ENCODE measurements at places on chromosomes 5 and 9. TPM values are rescaled to one million over a fixed set of nuclear protein-coding genes. Genes with fewer than 3 reads are reported as not detected.

The POC5 gene
- 14.2 TPM for total RNA-seq

The DAPK1 gene
- total RNA-seq = 1.7 TPM

The PFN3 gene
- total RNA-seq = not detected

The GIN1 gene
- 18.8 TPM for total RNA-seq

The FOXD4L5 gene
- total RNA-seq = 0.23 TPM

The BTNL3 gene
- total RNA-seq = not detected

The ANKRD34B gene
- not detected for total RNA-seq

The STKLD1 gene
- total RNA-seq = 1.0 TPM

The OR1Q1 gene
- total RNA-seq = not detected

The EIF4E1B gene
- total RNA-seq = not detected

The GZMA gene
- 37.2 TPM for total RNA-seq

The TAF11L5 gene
- total RNA-seq = not detected

The ENG gene
- 16.7 TPM for total RNA-seq

The OR1J2 gene
- total RNA-seq = not detected

The CDC20B gene
- not detected for total RNA-seq

The IL4 gene
- not detected for total RNA-seq

The RABGAP1 gene
- total RNA-seq = 42.0 TPM

The ASPN gene
- not detected for total RNA-seq

The FOXE1 gene
- 0.14 TPM for total RNA-seq

The NEUROG1 gene
- total RNA-seq = not detected

The NTRK2 gene
- 0.12 TPM for total RNA-seq

The ANXA1 gene
- total RNA-seq = 570 TPM

The PCDHB10 gene
- not detected for total RNA-seq

The LCN15 gene
- not detected for total RNA-seq

The PHYHD1 gene
- total RNA-seq = 5.5 TPM
